Muscle of arm (tissue), 14 donors: ENCODE measurements at places on chromosomes 11 and 22. TPM values are rescaled to one million over a fixed set of nuclear protein-coding genes. Genes with fewer than 3 reads are reported as not detected.

- DNase-seq, result no peak
These were observed 146.1 kb downstream of the LDLRAD3 start for GRCh38 chr11:36089920-36090319.

GRCh38 chr11:62482753-62483152, 63.9 kb downstream of the AHNAK start:
- DNase-seq, result no peak

DNA sequence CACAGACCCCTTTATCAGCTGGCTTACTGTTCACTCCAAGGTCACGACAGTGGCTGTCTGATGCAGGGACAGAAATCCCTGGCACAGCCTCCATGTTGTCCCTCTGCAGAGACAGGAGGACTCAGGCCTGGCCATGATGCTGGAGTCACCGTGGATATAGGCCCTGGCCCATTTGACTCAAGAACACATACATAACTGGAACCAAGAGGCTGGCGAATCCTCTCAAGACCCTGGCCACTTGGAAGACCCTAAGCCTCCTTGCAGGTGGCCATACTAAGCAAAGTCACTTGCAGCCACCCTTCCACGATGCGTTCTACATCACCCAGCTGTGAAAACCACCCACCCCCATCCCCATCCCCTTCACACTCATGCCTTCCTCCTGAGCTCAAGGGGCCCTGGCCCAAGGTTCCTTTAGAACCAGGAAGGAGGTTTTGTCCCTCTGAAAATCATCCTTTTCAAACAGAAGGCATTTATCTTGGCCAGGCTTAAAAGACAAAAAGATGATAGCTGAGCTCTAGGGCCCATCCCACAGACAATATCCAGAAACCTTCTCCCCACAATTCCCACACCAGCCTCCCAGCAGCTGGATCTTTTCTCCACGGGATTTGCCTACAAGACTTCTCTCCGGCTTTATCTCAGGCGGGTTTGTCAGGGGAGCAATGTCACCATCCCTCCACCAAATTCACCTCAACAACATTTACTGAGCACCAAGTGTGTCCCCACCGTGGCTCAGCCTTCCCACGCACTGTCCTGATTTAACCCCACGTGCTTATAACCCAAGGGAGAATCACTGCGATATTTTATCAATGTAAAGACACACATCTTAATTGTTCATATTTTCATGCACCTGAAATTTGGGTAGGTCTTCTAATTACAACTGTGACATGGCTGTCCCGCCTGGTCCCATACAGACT, 123.4 kb upstream of the SERPIND1 start:
- no peak for DNase-seq

GRCh38 chr11:132818951-132819350, 713.4 kb downstream of the OPCML start:
- no peak for DNase-seq

DNA sequence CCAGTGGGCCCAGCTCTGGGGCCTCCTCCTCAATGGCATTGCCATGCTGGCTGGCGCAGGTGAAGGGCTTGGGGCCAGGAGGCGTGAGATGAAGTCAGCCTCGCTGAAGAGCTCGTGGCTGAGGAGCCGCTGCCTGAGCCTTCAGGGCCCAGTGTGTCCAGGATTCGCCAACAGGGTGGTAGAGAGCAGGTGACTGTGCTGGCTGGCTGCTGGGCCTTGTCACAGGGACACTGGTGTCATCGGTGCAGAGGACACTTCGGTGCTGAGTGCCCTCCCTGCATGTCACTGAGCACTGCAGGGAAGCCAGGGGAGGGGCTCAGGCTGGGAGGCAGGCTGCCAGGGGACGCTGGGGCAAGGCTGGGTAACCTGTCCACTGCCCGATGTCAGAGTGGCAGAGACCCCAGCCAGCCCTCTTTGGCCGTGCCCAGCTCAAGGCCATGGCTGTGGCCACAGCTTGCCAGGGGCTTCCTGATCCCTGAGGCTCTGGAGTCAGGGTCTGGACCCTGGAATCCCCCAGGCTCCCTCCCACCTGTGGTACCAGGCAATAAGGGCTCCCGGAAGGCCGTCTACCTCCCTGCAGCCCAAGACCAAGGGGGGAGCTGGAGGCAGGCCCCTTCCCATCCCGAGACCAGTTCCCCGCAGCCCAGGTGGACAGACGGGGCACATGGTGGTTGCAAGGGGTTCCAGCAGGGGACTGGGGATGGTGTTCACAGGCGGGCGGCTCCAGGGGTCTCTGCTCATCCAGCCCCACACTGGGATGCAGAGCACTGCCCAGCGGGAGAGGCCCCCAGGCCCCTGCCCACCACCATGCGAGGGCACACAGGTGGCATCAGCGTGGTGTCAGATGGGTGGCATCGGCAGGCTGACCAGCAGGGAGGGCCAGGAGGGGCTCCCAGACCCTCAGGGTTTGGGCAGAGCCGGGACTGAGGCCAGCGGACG, 63.9 kb downstream of the ARFGAP3 start:
- no peak for DNase-seq

GRCh38 chr22:26887916-26888315, 230.5 kb downstream of the MIAT start:
- DNase-seq, result no peak

The RTN4RL2 gene
- polyA plus RNA-seq, result 11.5 TPM

The SOX10 gene
- polyA plus RNA-seq, result 8.0 TPM

The ZBTB16 gene
- polyA plus RNA-seq, result 8.0 TPM

The HTR3A gene
- 0.11 TPM for polyA plus RNA-seq
